ACHN (cell line): ENCODE measurements at places on chromosomes 5 and 9.
A peak's percentile ranks its signal among the peaks of the same experiment; 100 is the strongest.

DNA sequence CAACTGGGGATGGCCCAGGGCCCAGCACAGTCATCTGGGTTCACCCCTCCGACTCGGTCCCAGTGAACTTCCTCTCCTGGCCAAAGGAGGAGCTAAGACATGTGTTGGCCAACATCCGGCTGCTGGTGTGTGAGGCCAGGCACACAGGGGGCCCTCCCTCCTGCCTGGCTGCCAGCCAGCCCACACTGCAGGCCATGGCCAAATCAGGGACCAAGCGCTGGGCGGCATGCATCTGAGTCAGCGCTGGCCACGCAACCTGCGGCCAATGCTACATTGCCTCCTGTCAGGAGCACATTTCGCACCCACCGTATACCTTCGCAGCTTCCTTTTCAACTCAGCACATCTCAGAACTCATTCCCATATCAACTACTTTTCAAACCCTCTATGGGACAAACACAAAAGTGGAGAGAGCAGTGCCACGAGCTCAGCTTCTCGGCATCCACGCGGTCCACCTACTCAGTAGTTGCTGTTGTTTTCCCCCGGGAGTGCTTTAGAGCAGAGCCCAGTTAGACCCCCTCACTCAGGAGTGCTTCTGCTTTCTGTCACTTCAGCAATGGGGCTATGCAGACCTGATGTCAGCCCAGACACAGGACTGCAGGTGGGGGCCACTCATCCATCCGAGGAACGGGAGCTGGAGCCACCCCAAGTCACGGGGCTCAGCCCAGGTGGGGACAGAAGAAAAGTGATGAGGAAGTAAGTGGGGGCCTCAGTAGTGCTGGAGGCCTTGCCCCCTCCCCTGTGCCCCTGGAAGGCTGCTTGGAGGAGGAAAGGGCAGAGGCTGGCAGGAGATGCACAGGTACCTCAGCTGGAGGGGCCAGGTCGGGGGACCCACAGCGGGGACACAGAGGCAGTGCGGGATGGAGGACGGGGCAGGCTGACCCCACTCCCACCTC is 13.9 kb downstream of the NINJ1 start:
- peak; percentile 95 for DNase-seq

DNA sequence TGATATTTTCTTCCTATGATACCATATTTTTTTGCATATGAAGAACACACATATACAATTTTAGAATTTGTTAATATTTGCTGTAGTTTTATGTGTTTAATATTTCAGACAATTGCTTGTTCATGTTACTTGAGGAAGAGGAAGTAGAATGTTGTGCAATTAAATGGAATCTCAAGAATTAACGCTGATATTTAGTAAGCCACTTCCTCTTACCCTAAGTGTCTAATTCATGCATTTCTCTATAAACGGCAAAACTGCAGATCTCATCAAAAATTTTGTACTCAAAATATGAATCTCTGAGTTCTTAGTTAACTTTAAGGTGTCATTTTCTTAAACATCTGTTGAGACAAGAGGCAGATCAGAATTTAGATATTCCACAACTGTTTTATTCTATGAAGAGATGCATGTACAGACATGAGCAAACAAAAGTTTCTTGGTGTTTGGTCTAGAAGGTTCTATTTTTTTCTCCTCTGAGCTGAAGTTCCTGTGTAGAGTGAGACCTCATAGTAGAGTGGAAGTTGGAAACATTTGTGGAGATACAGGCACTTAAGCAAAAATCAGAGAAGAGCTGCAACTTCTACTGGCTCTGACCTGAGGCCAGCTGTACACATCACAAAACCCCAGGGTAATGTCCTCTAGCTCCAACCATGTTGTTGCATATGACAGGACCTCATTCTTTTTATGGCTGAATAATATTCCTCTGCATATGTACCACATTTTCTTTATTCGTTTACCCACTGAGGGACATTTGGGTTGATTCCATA is 16.6 kb upstream of the TGFBI start:
- peak; percentile 42 for DNase-seq

DNA sequence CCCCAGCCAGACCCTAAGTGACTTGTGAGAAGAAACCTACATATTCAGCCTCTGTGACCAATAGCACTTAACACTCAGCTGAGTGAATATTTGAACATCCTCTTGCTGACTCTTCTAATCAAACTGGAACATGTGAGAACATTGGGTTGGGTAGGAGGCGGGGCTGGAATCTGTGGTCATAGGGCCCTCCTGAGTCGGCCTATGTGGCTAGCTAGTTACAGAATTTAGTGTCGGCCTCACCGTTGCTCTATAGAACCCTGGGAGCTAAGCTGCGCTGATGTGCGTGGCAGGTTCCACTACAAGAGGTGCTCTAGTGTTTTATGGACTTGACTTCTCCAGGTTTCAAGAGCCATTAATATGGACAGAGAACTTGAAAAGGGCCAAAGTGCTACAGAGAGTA is 138.8 kb downstream of the DROSHA start:
- DNase-seq = no peak

GRCh38 chr9:14403081-14403480 is 89.1 kb upstream of the NFIB start:
- DNase-seq = no peak

DNA sequence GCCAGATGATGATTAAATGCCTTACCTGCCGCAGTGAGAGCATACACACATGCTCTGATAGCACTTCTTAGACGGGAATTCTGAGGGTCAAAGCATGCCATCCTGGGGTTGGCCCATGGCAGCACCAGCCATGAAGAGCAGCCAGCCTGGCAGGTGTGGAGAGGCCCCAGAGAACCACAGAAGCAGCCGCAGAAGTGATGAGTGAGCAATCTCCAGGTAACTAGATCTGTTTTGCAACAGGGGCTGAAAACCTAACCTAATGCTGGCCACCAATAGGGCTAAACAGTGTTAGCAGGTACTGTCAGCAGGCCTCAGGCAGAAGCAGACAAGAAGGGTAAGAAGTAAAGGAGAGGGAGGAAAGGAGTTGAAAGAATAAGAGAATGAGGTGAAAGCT is 33.5 kb upstream of the HOMER1 start:
- no peak for DNase-seq

DNA sequence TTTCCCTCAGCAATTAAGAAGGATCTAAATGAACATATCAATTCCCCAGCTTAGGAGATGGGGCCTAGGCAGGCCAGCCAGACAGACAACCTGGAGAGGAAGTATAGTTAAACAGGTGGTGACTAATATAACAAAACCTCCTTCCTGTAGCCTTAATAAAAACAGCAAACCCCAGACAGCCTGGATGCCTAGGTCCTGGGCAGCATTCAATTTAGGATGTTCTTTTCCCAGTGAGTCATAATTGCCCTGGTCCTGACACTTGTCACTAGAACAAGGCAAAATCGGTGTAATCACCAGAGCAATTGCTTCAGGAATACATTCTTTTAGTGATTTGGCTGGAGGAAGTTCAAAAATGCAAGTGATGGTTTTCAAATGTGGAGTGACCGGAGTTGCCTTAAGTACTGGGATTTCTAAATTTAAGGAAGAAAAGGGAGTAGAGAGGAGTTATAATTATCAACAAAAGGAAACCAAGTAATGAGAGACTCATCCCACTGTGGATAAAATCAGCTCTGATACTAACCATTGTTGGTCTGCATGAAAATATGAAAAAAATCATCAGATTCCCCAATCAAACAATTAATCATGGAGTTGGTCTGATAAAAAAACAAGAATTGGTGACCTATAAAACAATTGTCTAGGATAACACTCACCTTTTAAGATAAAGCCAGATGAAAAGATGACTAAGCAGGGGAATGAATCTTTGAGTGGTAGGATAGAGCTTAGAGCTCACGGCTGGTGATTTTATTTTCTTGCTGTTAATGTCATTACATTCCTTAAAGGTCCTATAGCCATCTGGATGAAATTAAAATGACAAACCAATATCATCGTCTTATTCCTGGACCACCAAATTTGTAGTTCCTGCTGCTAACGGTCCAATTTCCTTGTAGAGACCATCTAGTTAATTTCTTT is 39.0 kb upstream of the TARS1 start:
- peak; percentile 20 for DNase-seq

DNA sequence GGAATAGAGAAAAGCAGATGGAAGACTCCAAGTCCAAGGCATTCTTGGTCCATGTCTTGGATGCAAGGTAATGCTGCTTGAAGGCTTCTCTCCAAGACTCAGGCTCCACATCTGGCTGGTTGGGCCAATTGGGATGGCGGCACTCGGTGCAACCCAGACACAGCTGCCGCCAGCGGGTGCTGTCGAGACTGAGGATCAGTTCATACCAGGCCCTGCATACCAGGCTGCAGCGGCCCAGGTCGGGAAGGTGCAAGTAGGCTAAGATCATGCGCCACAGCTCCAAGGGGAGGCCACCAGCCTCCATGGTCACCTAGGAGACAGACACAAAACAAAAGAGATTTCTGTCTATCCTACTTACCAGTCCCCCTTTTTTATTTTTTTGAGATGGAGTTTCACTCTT is 34.7 kb downstream of the FBXO10 start:
- DNase-seq = no peak

- DNase-seq = no peak
These were observed 14.5 kb downstream of the TLR4 start for GRCh38 chr9:117718701-117719100.

- peak; percentile 33 for DNase-seq
These were observed 789 bp downstream of the SEMA6A start for GRCh38 chr5:116573702-116574366.

DNA sequence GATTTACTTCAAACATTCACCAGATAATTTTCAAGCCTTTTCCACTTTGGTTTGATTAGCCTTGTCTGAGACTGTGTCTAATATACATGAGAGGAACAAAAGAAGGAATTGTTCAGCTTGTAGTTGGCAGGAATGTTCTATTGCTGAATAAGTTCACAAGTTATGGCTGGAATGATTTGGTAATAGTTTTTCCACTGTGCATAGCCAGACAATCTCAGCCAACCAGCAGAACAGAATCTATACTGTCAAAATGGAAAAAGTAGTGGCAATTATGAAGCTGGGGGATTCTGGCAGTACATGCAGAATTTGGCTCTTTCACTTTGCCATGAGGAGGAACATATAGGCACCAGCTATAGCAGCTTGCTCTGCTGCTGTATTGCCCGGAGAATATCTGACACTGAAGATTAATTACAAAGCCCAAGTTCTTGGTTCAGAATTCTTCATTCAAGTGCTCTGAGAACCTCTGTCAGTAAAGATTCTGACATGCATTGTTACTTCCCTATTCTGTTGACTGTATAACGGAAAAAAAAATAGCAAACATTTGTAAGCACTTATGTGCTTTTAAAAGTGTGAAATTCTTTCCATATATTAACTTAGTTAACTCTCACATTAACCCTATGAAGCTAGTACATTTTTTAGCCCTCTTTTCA is 150.6 kb downstream of the PRR16 start:
- DNase-seq = peak; percentile 47

DNA sequence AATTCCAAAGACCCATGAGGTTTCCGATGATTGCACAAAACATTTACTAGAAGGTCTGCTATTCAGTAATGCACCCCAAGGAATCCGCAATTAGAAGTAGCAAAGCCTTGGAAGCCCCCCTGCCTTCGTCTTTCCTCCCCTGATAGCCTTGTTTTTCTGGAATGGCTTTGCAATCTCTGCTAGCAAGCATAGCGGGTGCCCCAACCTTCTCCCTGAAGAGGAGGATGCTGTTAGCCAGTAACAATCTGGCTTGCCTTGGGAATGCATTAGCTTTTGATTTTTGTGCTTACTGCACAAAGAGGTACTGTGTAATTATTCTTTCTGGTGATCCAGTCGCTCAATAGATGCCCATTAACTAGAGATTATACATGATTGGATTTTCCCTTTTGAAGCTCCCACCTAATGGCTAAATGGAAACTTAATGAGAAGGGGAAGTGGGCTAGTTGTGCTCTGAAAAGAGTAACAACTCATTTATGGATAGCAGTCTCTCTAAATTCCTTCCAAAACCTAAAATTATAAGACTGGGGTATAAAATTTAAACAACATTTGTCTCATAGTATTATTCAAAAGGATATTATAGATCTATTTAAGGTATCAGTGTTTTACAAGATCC is 91.6 kb downstream of the FBXW11 start:
- no peak for DNase-seq

DNA sequence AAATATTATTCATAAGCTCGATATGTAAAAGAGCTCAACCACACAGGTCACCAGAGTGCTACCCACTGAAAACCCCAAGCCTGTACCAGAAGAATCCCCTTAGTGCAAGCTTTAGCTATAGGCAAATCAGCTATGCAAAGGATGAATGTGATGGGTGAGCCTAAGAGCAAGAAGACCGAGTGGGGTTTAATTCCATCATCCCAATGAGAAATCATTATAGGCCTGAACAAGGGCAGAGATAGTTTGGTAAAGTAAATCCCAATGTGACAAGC is 21.8 kb downstream of the ELOVL7 start:
- no peak for DNase-seq

DNA sequence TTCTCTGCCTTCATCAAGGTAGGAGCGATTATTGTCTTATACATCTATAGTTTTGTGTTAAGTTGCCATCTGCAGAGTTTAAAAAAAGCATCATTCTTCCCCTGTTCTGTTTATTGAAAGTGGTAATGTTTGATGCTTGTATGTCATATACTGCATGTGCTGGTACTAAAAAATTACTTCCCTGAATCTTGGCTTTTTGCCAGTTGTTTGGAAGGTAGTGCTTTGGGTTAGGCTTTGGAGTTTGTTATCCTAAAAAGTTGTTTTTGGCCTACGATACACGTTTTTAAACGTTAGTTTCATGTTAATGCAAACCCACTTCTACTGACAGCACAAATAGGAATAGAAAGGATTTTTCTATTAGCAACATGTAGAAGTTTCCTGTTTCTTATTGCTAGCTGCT is 158.3 kb downstream of the GIN1 start:
- DNase-seq = no peak

GRCh38 chr5:62969409-62970120 is 390.9 kb downstream of the LRRC70 start:
- peak; percentile 13 for DNase-seq

- no peak for DNase-seq
These were observed 76.7 kb upstream of the CCNG1 start for GRCh38 chr5:163360656-163361055.

DNA sequence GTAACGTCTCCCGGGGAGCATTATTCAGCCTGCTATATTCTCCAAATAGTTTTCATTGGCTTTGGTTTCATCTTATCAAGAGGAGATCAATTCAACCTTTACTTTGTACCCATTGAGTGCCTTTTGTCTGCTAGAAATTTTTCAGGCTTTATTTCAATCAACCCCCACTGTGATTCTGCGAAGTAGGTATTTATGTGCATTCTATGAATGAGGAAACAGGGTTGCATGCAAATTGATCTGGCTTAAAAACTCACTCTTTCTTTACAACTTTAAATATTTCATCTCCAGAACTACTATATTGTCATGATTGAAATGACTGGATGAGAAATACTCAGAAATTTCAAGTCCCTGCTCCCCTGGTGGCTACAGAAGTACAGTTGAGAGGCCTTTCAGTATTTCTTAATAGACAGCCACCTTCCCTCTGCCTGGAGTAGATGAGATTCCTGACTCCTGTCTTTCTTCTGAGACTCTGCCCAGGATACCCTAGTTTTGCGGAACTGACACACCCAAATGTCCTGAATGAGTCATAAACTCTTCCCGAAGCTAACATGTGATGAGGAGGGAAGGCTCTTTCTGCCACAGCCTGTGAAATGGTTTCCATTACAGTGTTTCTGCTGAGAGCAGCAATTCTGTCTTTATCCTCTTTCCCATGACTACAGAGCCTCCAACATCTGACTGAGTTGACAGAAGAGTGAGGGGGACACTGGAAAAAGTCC is 52.6 kb upstream of the TNC start:
- DNase-seq = no peak
